Endothelial cell (in vitro differentiated cells): ENCODE measurements at places on chromosomes 7 and 10. TPM values are rescaled to one million over a fixed set of nuclear protein-coding genes. Genes with fewer than 3 reads are reported as not detected.

The KMT2E gene
- total RNA-seq: 71.0 TPM

The H2BK1 gene
- total RNA-seq: not detected

The ASB10 gene
- total RNA-seq: not detected

The COL28A1 gene
- not detected for total RNA-seq

The NAT16 gene
- not detected for total RNA-seq

The FOXK1 gene
- 73.8 TPM for total RNA-seq

The FKBP6 gene
- not detected for total RNA-seq

The ADCYAP1R1 gene
- total RNA-seq: 39.3 TPM

The WDFY4 gene
- 0.54 TPM for total RNA-seq

The FGF8 gene
- total RNA-seq: 1.1 TPM

The DGKI gene
- 0.69 TPM for total RNA-seq

The FBXL13 gene
- 3.4 TPM for total RNA-seq

GRCh38 chr7:157276731-157277562 lies 59.9 kb upstream of the DNAJB6 start:
- no peak for DNase-seq

DNA sequence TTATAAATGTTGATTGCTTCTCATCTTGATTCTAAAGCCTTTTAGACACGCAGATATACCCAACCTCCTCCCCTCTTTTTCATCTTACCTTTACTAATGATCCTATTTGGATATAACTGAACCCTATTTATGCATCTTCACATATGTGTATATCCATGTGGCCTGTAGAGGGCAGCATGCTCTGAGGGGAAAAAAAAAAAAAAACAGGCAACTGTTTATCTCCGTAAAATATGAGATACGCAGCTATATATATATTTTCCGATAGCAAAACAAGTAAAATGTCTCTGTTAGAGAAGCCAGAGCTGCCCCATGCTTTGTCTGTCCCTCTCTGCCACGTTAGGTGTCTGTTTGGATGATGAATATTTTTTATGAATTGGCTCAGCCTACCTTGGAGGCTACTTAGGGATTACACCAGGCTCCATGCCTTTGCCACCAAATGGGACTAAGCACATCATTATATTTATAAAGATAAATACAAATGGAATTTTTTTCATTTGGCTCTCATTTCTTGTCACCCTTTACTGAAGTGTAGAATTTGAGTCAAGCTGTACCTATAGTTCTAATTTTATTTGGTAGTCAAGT lies 174.8 kb upstream of the FZD1 start:
- DNase-seq: no peak

- DNase-seq: no peak
Measured at GRCh38 chr10:53619671-53620070, 847.1 kb upstream of the MBL2 start.

- DNase-seq: no peak
Measured at GRCh38 chr10:61836888-61837754, 64.4 kb upstream of the ARID5B start.

DNA sequence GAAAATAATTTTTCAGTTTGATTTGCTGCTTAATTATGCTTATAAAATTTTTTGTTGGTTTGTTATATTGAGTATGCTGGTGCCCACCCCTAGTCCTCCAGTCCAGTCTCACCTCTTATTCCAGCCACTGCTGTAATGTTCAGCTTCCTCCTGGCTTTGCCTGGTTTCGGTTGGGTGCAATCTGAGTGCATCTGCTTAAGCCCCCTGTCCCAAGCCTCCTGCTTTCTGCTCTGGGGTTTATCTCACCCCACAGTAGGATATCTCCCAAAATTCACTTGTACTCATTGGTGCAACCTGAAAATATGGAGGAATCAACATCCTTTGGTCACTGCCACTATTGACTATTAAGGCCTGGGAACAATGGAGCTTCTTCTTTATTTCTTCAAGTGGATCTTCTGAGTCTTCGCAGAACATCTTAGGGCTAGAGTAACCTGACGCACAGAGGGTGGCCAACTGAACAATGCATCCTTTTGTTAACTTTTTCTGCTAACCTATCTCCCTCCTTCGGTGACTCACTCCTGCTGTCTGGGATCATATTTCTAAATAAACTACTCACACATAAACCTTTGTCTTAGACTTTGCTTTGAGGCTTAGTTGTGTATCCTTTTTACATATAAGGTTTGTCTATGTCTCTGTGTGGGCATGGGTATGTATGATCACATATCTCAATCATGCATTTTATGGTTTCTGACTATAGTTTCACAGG lies 19.1 kb upstream of the SOSTDC1 start:
- DNase-seq: no peak

DNA sequence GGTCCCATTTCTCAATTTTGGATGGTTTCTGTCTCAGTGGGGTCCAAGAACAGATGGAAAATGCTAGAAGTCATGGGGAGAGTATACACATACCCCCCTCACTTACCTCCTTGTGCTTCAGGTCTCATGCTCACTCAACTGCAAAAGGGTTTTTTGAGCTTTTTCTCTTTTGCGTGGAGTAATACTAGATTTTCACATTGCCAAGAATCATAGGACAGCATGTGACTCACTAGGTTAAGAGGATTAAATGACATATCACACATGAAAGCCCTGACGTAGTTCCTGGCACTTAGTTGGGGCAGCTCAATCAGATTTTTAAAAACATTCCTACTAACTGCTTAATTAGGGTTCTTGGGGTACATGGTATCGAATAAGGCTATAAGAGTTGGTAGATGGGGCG lies 4.5 kb downstream of the PI4K2A start:
- DNase-seq: no peak

- DNase-seq: peak; percentile 84
Measured at GRCh38 chr7:151631953-151632749, 112.5 kb upstream of the RHEB start.

GRCh38 chr10:35700487-35700882 lies 58.4 kb upstream of the FZD8 start:
- no peak for DNase-seq

- DNase-seq: no peak
Measured at GRCh38 chr10:115214829-115215228, 121.7 kb downstream of the ATRNL1 start.

DNA sequence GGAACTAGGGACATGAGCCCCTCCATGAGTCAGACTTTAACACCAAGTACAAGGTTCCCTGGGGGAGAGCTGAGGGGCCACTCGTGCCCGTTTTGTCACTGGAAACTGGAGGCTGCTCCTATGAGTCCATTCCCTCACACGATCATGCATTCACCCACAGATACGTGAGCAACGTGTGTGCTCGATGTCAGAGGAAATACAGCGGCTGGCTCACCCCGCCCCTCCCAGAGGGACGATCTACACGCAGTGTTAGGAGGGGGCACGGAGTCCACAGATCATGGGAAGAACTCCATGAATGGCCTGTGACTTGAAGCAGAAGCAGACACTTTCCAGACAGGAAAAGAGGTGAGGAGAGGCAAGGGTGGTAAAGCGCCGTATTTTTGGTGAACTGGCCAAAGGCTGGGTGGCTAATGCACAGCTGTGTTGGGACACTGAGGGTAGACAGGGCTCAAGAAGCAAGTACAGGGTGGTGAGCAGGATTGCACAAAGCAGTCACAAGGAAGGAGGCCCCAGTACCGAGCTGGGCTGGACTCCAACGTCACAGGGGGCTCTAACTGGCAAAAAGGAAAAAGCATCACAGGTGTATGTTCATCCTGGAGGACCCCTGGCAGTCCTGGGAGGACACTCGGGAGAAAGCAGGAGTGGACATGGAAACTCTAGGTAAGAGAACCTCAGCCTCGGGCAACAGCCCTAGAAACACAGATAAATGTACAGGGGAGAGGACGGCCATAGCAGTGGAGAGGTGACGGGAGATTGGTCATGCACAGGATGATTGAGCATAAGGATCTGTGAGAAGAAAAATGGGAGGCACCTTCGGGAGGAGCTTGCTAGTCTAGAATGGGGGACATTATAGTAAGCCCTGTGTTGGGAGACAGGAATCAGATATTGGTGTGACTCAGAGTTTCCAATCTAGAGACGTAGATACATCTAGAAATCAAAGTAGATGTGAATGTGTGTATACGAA lies 41.2 kb downstream of the TNS3 start:
- no peak for DNase-seq

DNA sequence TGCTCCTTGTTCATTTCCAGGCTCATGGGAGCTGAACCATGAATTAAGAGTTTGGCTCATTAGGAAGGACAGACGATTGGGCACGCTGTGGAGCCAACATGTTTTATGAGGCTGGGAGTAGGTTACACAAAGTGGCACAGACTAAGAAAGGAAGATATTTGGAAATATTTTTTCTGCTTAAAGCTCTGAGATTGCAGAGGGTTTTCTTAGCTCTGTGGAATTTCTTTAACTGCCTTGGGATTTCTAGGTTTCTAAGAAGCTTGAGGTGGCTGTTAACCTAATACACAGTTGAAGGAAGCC lies 344.6 kb downstream of the RNLS start:
- no peak for DNase-seq

DNA sequence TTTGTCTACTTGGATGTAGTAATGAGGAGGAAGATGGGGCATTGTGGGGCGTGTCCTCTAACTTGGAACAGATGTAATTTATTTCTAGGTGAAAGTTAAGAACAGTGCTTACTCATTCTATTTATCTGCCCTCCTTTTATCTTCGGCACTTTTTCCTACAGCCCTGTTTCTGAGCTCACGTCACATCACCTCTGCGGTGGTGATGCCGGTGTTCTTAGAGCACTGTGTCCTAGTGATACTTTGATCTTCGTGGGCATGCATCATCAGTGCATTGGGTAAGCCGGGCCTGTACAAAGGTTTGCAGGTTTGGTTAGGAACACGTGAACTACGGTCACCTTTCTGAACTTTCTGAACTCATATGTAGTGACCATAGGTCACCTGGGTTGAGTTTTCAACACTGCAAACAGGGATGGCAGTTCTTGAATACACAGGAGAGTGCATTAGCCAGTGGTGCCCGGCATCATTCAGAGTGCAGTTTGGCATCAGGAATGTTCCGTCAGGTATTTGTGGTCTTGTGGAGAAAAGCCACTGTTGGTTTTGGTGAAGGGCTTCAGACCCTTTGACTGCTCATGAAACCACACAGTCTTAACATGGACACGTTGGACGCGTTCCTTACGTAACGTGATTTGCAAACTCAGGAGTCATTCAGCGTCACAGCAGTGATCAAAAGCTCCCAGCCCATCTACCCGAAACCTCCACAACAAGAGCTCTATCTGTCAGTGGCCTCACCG lies 5.6 kb downstream of the POR start:
- DNase-seq: no peak

- no peak for DNase-seq
Measured at GRCh38 chr10:48541144-48541795, 63.6 kb downstream of the ARHGAP22 start.

DNA sequence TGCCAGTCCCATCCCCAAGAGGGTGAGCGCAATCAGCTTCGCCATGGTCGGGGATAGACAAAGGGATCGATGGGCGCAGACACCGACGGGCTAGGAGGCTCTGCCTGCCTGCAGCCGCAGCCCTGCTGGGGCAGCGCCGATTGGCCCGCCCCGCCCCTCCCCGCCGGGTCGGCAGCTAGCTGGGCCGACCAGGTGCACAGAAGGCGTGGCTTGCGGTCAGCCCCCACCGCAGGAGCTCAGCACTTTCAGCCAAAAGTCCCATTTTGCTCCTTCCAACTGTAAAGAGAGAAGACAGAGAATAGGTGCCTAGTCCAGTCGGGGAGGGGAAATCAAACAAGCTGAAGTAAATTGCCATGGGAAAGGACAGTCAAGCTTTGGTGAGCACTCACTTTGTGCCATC lies at the start of gene PON1:
TSS of gene PON1 (minus strand) at position 102 of the 400 bp plus-strand sequence. CDS start at position 45, 57 bp downstream.
- no peak for DNase-seq

DNA sequence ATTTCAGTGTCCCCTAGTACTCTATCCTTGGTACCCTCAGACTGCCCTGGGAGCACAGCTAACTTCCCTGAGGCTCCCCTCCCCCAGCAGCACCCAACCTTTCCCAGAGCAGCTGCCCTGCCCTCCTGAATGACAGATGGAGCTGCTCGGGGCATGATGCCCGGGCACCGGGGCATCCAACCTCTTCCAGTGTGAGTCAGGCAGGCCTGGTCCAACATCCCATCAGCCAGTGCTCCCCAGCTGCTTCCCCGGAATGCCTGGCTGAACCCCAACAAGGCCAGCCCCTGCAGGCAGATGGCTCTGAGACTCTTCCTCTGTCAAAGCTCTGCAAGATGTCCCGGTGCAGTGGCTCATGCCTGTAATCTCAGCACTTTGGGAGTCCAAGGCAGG lies 11.9 kb upstream of the TSPAN15 start:
- no peak for DNase-seq

GRCh38 chr10:99981581-99982199 lies 28.1 kb downstream of the DNMBP start:
- no peak for DNase-seq

GRCh38 chr10:13161857-13162271 lies 506 bp downstream of the MCM10 start:
- DNase-seq: peak; percentile 6

DNA sequence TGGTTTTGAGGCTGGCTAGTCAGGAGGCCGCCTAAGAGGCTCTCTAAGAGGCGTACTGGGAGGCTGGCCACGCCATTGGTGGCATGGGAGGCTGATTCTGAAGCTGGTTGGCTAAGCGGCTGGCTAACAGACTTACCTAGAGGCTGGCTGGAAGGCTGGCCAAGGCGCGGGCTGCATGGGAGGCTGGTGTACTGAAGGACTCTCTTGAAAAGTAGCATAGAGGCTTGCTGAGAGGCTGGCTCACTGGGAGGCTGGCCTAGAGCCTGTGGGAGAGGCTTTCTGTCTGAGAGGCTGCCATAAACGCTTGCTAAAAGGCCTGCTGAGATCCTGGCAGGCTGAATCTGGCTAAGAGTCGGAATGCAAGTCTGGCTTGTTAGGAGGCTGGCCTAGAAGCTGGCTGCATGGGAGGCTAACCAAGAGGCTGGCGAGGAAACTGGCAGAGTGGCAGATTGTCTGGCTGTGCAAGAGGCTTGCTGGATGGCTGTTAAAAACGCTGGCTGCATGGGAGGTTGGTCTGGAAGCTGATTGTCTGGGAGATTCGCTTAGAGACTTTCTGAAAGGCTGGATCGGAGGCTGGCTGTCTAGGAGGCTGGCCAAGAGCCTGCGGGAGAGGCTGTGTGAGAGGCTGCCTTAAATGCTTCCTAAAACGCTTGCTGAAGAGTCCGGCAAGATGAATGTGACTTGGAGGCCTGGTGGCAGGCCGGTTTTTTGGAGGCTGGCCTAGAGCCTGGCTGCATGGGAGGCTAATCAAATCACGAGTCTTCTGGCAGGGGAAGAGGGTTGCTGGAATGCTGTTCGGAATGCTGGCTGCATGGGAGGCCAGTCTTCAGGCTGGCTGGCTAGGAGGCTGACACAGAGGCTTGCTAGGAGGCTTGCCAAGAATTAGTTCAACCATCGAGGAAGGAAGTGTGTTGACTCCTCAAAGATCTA lies 134.2 kb downstream of the OR13A1 start:
- no peak for DNase-seq

- no peak for DNase-seq
Measured at GRCh38 chr7:5408777-5409176, 14.9 kb downstream of the TNRC18 start.

GRCh38 chr7:41745451-41745850 lies 42.6 kb upstream of the INHBA start:
- DNase-seq: no peak

GRCh38 chr10:32600317-32600716 lies 154.4 kb downstream of the CCDC7 start:
- DNase-seq: no peak
